Islet precursor cell (in vitro differentiated cells): ENCODE measurements at places on chromosomes 11 and 22.

GRCh38 chr11:22787551-22788162, 41.9 kb downstream of the SVIP start:
- DNase-seq, result no peak

DNA sequence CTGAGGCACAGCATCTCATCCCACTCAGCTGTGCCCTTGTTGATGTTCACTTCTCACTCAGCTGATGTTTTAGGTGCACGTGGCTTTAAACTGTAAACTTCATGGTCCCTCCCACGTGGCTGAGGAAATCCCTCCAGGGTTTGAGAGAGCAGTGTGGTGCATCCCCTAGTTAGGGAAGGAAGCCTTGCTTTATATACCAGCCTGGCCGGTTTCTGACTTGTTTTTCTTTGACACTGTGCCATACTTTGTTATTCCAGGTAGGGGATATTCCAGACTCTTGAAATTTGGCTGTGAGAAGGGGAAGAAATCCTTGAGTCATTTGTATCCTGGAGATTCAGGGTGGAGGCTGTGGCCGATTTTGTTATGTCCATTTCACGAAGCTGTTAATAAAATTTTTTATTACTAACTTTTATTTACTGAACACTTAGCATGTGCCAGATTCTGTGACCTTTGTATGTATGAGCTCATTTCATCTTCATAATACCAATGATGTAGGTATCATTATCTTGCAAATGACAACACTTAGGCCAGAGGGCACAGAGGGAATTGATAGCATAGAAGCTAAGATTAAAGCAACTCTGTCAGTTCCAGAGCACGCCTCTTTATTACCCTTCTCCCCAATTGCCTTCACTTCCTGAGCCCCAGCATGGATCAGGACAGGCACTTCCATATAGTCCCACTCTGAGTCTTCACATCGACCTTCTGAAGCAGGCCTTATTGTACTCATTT, 116.6 kb downstream of the NAV2 start:
- no peak for DNase-seq

DNA sequence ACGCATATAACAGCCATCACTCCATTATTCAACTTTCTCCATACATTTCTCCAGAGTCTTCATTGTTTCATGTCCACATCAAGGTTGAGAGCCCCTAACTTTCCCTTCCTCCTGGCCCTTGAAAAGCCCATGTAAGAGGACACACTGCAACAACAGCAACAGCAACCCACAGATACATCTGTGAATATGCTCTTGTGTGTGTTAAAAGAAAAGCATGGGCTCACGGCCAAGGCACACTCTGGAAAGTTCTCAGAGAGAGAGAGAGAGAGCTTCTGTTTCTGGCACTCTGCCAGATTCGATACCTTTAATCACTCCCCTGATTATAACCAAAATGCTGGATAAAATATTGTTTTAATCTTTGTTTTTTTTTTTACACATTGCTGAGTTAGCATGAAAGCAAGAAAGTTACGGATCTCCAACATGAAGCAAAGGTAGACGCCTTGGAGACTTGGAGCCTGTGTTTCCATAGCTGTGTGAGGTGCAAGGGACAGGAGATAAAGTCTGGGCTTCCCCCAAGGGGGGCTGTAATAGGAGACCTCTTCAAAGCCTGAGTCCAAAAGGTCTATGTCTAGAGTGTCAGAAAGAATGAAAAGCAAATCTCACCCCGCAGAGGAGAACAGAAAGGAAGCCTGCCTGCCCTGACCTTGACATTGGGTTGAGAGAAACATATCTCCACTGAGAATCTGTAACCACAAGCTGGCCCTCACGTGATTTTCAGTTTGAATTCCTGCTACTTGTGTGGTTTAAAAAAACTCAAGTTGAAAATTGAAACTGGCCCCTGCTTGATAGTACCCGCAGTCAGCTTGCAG, 33.7 kb upstream of the MPPED1 start:
- DNase-seq, result no peak

GRCh38 chr22:44625981-44626687, 75.9 kb upstream of the PRR5 start:
- peak; percentile 79 for DNase-seq

GRCh38 chr11:88414981-88415413, 77.5 kb upstream of the CTSC start:
- DNase-seq, result no peak
